Stimulated activated CD8-positive, alpha-beta memory T cell treated with anti-CD3 and anti-CD28 coated beads, Interleukin-4, amount 100 ng/mL, for 1 hour (primary cell): ENCODE measurements at places on chromosomes 7 and 10.
A peak's percentile ranks its signal among the peaks of the same experiment; 100 is the strongest.

DNA sequence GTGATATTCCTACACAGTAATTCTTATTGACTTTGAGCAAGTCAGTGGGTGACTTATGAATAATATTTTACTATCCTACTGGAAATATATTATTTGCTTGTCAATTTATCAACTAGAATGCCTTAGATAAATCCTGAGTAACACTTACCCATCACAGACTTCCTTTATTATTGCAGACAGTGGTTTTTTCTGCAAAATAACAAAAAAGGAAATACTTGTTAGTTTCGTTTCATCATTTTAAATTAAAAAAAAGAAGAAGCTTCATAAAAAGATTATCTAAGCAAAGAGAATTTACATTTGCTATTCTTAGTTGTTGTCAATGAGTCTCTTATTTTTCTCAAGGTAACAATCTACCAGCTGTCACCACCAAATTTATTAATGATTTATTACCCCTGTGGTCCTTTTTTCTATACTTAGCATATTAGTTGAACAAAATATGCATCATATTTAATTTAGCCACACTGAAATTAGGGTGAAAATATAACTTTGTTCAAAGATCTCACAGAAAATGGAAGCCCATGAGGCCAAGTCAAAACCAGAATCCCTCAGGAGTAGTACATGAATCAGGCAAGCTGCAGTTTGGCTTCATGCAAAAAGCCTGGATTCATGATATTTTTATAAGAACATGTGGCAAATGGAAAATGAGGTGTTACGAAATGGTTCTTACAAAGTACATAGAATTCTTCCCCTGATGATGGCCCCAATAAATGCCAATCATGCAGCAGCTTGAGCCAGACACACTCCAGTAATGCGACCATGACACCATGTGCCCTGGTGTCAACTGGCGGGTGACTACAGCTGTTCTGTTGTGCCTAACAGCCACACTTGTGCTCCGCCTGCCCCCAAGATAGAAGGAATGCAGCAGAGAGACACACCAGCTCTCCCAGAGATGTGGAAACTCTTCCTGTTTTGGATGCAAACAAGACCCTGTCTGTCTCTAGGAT is 132.6 kb downstream of the ELMO1 start:
- no peak for DNase-seq

DNA sequence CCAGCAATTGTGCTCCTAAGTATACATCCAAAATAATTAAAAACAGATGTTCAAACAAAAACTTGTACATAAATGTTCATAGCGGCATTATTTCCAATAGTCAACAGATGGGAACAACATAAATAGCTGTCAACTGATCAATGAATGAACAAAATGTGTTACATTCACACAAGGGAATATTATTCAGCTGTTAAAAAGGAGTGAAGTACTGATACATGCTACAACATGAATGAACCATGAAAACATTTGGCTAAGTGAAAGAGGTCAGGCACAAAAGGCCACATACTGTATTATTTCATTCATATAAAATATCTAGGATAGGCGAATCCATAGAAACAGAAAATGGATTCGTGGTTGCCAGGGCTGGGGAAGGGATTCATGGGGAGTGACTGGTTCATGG is 109.1 kb downstream of the CDH23 start:
- no peak for DNase-seq

DNA sequence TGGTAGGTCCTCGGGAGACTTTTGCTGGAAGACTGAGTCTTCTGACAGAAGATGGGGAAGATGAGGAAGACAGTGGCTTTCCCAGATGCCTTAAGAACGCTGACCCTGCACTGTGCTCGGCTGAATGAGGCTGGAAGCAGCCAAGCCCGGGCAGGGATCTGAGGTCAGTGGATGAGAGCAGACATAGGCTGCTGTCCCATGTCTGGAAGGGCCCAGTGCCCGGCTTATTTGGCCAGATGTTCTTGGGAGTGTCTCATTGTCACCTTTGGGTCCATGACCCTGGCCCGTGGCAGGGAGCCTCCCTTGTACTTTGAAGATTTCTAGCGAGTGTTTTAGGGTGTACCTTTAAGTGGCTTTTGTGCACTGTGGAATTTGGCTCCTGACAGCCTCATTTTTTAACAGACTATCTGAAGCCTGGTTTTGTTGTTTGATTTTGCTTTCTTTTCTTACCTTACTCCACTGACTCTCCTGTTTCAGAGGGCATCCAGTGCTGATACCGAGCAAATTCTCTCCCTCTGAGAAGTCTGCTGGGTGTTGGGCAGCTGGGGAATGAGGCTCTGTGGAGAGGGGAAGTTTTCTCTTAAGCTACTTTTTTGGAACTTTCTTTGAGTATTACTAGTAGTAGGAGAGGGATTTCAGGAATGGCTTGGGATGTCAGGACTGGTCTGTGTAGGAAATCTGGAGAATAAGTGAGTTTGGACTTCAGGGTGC is 61.4 kb downstream of the CREB5 start:
- no peak for DNase-seq

- no peak for DNase-seq
Measured at GRCh38 chr7:18997477-18998150, 119.8 kb downstream of the TWIST1 start.

GRCh38 chr10:50393784-50394467 is 142.6 kb upstream of the ASAH2 start:
- no peak for DNase-seq

DNA sequence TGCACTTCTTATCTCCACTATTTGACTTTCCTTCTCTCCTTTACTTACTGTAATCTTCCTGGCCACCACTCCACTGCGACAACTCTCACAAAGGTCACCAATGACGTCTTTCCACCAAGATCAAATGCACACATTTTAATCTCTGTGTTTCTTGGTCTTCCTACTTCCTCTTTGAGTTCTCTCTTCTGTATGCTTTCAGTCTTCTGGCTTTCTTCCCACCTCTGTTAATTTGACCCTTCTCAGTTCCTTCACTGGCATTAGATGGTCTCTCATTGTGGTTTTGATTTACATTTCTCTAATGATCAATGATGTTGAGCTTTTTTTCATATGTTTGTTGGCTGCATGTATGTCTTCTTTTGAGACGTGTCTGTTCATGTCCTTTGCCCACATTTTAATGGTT is 31.9 kb downstream of the FAM107B start:
- DNase-seq = no peak

GRCh38 chr7:30595436-30596013 is 847 bp downstream of the GARS1 start:
- DNase-seq = no peak

DNA sequence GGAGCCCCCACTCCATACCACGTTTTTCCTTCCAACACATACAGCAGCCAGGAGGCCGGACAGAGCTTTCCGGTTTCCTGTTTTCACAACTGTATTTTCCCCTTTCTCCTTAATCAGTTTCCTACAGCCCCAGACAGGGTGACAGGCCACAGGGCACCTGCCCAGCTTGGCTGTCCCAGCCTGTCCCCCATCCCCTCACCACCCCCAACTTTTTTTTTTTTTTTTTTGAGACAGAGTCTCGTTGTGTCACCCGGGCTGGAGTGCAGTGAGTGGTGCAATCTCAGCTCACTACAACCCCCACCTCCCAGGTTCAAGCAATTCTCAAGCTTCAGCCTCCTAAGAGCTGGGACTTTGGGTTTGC is 10.3 kb upstream of the HSPB1 start:
- DNase-seq = no peak

GRCh38 chr10:98425511-98426352 is 10.8 kb upstream of the PYROXD2 start:
- no peak for DNase-seq

GRCh38 chr10:70913893-70914240 is 25.5 kb upstream of the PCBD1 start:
- no peak for DNase-seq

DNA sequence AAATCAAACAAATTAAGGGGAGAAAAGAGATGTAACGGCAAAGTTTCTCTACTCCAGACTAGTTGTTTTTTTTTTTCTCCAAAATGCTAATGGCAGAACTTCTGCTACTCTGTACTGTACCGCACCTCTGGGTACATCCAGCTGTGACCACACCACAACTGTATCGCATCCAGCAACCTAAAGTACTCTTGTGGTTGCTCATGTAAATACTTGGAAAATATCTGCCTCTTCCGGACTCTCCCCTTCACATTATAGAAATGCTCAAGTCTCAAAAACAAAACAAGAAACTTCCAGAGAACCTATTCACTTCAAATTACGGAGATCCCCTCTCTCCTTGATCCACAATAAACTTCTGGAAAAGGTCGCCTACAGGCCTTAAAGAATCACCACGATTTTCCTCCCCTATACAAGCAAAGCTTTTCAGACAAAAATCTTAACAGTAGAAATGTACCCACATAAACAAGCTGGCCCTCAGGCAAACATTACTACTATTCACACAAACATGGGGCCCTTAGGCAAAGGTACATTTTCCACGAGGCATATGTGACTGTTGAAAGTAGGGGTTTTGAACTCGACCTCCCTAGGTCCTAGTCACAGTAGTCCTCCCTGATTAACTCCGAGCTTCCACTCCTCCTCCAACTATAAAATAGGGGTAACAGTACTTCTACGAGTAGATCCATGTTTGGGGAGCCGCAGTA is 222.9 kb upstream of the MKLN1 start:
- no peak for DNase-seq

- no peak for DNase-seq
Measured at GRCh38 chr7:44305564-44306507, 19.6 kb downstream of the CAMK2B start.

GRCh38 chr7:52771177-52771576 is 264.3 kb upstream of the POM121L12 start:
- no peak for DNase-seq

DNA sequence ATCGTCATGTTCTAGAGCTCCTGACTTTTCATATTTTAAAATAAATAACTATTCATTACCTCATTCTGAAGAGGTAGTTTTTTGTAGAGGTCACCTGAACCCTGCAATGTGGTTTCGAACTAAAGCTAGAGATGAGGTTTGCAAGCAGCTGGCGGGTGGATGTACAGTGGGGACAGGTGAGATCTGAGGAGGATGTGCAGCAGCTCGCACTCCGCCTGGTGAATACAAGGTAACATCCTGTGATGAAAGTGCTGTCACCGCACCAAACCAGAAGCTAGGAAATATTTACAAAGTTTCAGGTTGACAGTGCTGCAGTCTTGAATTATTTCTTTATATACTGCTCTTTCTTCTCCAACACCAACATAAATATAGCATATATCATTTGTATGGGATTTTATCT is 26.5 kb downstream of the NDUFB2 start:
- DNase-seq = no peak

- DNase-seq = no peak
Measured at GRCh38 chr10:125783408-125783807, 7.8 kb upstream of the MMP21 start.

DNA sequence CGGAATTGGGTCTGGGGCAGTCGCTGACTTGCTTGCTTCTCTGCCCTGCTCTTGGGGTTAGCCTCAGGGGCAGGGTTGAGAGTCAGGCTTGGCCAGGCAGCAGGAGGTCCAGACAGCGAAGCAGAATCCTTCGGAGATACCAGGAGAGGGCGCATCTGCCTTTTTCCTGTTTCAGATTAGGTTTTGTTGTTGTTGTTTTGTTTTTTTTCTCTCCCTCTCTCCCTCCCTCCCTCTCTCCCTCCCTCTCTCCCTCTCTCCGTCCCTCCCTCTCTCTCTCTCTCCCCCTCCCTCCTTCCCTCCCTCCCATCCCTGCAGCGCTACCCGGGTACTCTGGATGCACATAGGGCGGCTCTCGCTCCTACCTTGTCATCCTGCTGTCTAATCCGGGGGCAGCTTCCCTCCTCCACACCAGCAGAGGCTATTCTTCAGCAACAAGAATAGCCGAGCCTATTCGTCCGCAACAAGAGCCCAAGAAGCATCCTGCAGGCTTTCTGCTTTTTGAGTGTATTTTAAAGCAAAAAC is 758 bp upstream of the OPTN start:
- no peak for DNase-seq

- no peak for DNase-seq
Measured at GRCh38 chr10:44278837-44279324, 106.0 kb downstream of the CXCL12 start.

GRCh38 chr10:100621360-100622205 is 85.8 kb downstream of the HIF1AN start:
- DNase-seq = no peak

GRCh38 chr7:37982423-37982822 is 62.0 kb downstream of the EPDR1 start:
- DNase-seq = no peak

- no peak for DNase-seq
Measured at GRCh38 chr10:10293481-10293951, 724.2 kb upstream of the CELF2 start.

DNA sequence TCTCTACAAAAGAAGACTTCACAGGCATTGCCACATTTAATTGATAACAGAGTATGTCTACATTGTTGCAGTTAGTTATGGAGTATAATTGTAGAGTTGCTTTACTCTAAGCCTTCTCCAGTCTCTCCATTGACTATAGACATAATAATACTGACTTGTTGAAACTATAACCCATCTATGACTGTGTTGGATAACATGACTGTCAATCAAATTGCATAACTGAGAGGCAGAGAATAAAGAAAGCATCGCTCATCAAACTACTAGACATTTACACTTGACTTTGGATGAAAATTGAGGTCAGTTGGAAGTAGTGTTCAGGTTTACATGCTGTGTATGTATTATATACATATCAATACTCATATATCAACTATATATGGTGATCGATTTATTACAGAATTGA is 3.4 kb upstream of the ATXN7L1 start:
- DNase-seq = no peak

DNA sequence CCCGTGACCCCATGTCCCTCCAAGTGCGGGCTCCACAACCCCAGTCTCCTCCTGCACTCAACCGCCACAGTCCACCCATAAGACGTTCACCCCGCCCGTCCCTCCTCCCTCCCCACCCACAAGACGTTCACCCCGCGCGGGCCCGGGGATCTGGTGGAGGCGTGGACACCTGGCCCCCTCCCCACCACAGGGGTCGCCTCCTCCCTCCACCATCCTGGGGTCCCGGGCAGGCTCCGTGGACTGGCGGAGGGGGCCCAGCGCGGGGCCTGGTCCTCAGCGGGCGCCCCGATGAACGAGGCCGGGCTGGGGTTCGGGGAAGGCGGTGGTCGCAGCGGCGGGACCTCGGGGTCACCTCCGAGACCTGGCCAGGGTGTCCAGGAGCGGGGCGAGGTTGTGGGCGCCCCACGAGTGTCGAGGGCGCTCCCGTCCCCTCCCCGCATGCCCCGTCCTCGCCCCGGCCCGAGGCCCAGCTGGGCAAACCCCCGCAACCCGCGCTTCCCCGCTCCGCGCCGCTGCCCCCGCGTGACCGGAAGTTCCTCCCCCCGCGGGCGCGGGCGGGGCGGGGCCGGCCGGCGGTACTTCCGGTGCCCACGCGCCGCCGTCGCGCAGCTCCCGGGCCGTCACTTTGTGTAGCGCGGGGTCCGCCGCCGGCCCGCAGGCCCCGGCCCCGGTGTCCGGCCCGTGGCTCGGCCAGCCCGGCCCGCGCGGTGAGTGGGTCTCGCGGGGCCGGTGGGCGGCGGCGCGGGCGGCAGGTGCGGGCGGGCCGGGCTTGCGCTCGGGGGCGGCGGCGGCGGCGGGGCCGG is at the start of gene ZNF316:
Gene ZNF316 (plus strand): TSS at position 578 of the 803 bp plus-strand sequence. CDS start 5,092 bp downstream, outside the sequence.
- peak; percentile 37 for DNase-seq

DNA sequence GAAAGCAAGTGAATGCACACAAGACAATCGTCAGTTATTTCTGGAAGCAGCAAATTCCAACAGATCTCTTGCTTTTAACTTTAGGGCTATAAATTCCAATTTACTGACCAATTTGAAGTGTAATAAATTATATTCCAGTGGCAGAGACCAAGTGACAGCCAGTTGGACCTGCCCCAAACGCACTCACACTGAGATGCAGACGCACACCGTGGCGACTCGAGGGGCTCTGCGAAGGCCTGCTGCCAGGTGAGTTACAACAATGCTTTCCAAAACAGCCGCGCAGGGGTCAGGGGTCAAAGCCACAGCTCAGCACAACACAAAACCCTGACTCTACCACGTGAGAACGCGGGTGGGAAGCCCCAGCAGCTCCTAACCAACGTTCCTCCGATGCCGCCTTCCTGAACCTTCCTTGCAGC is 97.4 kb downstream of the ZRANB1 start:
- DNase-seq = no peak
